Stimulated activated CD8-positive, alpha-beta memory T cell treated with anti-CD3 and anti-CD28 coated beads, Interleukin-4, amount 100 ng/mL, for 4 hours (primary cell): ENCODE measurements at places on chromosomes 16 and 17.

DNA sequence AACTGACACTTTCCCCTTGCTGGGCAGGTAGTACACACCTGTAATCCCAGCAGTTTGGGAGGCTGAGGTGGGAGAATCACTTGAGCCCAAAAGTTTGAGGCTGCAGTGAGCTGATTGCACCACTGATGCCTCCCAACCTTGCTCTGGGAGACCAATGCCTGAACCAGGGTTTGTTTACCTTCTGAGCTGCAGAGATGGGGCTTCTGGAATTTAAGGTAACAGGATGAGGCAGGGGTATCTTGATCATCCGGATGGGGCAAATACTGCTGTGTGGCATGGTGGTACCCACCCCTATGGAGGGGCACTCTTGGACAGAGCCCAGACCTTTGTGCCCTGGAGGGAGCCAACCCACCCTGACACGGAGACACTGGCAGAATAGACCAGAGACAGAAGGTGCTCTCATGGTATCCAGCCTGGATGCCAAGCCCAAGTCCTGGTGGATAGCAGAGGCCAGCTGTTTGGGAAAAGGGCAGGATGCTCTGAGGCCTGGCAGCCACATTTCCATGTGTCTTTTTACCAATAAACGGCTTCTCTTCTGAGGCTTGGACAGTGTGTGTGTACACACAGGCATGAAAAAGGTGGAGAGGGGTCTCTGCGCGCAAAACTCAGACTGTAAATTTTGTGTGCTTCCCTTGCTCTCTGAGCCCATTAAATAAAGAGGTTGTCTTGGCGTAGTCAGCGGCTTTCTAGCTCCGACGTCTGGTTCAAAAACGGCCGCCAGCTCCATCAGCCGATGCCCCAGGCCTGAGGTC, 4.4 kb downstream of the ZNF48 start:
- DNase-seq: no peak

GRCh38 chr17:44655983-44656710, at the start of gene MEIOC:
Gene MEIOC, plus strand, starts transcription at chr17:44656468. Its CDS starts 146 bp downstream, at chr17:44656614.
- no peak for DNase-seq

DNA sequence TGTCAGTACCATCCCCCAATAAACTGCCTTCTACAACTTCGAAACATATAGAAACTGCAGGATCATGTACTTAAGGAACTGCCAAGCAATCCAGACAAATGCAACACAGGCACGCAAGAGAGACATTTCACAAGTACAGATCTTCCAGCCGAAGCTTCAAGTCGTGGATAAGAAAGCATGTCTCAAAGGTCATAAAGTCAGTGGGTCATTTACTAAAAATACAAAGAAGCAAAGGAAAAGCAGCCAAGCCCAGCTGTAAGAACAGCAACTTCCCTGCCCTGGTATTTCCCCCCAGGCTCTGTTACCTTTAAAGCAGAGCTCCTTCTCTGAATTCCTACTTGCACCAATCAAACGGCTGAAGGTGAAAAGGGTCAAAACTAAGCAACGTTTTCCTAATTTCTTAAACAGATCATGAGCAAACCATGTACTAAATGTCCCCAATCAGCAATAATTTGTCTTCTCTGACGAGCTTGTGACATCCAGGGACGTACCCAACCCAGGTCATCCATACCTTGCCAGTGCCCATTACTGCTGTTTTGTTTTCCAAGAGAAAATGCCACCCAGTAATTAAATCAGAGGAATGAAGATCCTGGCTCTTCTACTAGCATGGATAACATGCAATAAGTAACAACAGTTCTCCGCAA, 1.7 kb downstream of the AKTIP start:
- DNase-seq: no peak

GRCh38 chr17:74512624-74513091, 18.6 kb downstream of the CD300LB start:
- DNase-seq: no peak

DNA sequence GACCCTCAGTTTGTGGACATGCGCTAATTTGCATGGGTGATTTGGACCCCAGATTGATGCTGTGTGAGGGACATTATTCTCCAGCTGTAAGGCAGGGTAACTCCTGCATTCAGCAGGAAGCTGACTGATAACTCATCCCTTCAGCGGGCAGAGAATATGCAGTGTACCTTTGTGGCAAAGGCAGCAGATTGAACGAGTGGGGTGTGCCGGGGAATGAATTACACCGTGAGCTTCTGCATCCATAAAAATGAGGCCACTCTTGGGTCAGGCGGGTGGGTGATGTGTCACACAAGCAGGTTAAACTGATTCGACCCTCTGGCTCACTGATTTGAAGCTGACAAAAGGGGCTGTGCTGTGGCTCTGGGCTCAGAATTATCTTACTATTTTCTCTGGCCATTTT, 128.9 kb upstream of the PMFBP1 start:
- DNase-seq: no peak

DNA sequence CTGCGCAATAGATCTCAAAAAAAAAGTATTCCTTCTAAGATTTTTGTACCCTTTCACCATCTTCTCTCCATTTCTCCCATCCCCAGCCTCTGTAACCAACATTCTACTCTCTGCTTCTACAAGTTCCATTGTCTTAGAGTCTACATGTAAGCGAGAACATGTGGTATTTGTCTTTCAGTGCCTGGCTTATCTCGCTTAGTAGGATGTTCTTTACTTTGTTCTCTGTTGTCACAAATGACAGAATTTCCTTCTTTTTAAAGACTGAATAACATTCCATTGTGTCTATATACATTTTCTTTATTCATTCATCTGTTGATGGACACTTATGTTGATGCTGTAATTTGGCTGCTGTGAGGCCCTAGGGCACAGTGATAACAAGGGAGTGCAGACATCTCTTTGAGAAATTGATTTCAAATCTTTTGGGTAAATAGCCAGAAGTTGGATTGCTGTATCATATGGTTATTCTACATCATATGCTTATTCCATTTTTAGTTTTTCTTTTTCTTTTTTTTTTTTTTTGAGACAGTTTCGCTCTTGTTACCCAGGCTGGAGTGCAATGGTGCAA, 37.7 kb upstream of the MYH10 start:
- DNase-seq: no peak

GRCh38 chr16:31414706-31415105, 13.5 kb downstream of the COX6A2 start:
- DNase-seq: no peak

GRCh38 chr16:79698341-79698753, 97.8 kb upstream of the MAF start:
- no peak for DNase-seq

DNA sequence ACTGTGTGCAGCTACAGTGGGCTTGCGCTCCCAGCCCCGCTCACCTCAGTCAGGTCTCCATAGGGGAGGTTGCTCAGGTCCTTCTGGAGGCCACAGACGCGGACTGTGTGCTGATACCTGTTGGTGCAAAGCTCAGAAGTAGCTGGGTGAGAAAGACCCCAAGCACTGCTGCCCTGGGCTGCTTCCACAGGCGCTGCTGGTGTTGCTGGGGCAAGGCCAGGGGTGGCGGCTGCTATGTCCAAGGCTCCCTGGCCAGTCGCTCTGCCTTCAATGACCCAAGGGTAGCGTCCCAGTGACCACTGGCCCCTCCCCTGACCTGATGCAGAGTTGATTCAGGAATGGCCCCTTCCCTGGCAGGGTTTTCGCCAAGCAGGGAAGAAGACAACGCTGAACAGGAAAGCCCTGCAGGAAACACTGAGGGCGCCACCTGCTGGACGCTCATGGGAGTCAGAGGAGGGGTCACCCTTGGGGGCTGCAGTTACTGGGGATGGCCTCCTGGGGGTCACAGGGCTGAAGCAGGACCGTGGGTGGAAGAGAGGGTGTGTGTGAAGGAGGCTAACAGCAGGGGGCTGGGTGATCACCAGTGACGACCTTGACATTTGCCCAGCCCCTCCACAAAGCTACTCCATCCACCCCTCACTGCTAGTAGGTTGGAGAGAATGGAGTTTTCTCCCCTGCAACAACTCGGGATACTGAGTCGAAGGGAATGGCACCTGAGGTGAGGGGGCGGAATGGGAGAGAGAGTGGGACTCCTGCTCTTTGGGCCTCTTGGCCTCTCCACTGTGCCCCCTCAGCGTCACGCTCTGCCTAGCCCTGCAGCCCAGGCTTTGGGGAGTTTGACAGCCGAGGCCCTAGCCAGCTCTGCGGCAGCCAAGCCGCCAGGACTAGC, 38.3 kb downstream of the ABCC12 start:
- DNase-seq: peak; percentile 17

GRCh38 chr16:64083428-64084129, 1038.3 kb downstream of the CDH11 start:
- DNase-seq: no peak

- no peak for DNase-seq
These were observed 67.0 kb upstream of the ENDOV start for GRCh38 chr17:80347948-80348351.

GRCh38 chr17:13590441-13590840, 11.3 kb downstream of the HS3ST3A1 start:
- no peak for DNase-seq

- no peak for DNase-seq
These were observed 10.3 kb downstream of the ITGAX start for GRCh38 chr16:31365131-31365865.

- DNase-seq: no peak
These were observed 39.6 kb upstream of the ZKSCAN2 start for GRCh38 chr16:25297151-25297787.

- DNase-seq: no peak
These were observed 426.3 kb downstream of the ZFHX3 start for GRCh38 chr16:72621651-72622050.

DNA sequence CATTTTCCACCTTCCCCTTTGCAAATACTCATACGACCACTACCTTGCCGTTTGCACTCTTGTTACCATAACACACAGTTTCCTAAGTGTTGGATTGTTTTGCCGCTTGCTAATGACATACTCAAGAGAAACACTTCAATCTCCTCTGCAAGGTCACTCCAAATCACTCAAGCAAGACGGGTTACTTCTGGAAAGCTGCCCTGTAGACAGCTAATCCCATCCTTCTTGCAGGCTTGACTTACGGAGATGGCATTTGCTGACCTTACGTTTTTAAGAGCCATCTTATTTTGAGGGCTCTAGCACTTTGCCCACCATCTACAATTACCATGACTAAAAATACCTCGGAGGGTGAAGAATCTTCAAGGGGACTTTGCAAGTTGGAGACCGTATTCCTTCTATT, 46.2 kb downstream of the MYH3 start:
- DNase-seq: no peak

GRCh38 chr17:44424828-44425461, 35.5 kb upstream of the ITGA2B start:
- no peak for DNase-seq

GRCh38 chr17:74529243-74529642, 2.0 kb downstream of the CD300LB start:
- no peak for DNase-seq

DNA sequence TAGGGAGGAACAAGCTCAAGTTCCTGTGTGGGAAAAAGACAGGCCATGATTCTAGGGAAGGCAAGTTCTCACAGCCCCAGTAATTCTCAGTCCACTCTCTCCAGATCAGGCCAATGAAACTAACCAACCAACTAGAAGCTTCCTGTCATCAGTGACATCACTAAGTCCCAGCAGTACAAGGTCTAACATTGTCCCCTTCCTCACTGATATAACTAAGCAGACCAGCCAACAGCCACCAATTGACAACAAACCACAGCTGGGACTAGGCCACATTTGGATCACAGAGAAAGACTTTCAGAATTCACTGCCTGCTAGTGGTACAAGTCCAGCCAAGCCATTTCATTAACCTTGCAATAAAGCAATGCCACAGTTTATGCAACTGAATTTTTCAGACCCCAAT, 94.0 kb downstream of the CACNG1 start:
- DNase-seq: no peak

DNA sequence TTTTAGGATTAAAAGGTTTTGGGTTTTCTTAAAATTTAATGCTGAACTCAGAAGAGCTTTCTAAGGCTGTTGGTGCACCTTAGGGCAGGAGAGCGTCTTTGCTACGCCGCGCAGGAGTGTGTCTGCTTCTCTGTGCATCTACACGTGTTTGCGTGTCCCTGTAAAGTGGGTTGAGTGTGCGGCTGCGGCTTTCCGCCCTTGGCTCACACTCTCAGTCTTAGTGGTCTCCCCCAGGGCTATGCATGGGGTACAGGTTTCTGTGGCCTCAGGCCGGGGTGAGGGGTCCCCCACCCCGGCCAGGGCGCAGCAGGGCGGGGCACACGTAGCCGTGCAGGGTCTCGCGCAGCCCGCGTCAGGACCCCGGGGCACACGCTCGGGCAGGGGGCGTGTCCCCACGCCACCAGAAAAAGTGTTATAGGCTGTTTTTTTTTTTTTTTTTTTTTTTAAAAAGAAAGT, 727 bp upstream of the TENT4B start:
- peak; percentile 43 for DNase-seq

DNA sequence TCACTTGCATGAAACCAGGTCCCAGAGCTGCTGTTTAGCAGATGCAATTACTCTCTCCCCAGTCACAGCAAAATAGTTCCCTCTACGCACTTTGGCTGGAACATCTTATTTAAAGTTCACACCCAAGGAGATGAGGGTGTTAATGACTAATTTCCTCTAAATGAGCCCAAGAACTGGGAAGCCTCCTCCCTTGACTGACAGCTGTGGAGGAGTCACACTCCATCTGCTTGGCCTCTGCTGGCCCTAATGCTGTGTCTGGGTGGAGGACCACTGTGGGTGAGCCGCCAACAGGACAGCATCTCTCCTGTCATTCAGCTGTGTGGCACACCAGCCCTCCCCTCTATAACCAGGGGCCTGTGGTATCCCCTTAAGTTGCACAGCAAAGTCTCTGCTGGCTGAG, 115.4 kb downstream of the SHISA6 start:
- DNase-seq: no peak

DNA sequence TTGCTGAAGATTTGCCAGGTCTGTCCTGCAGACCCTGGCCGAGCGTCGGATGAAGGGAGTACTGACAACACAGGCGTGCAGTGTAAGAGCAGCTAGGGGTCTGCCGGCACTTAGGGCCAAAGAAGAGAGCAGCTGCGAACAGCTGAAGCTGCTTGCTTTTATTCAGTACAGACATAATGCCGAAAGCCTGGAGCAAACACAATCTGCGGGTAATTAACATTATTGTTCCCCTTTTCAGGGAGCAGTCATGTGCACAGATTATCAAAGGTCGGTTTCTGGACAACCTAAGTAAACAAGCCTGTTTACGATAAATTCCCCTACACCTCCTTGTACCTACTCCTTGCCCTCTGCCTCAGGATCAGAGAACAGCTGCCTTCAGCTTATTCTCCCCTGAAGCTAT, 12.0 kb upstream of the KRT23 start:
- no peak for DNase-seq

DNA sequence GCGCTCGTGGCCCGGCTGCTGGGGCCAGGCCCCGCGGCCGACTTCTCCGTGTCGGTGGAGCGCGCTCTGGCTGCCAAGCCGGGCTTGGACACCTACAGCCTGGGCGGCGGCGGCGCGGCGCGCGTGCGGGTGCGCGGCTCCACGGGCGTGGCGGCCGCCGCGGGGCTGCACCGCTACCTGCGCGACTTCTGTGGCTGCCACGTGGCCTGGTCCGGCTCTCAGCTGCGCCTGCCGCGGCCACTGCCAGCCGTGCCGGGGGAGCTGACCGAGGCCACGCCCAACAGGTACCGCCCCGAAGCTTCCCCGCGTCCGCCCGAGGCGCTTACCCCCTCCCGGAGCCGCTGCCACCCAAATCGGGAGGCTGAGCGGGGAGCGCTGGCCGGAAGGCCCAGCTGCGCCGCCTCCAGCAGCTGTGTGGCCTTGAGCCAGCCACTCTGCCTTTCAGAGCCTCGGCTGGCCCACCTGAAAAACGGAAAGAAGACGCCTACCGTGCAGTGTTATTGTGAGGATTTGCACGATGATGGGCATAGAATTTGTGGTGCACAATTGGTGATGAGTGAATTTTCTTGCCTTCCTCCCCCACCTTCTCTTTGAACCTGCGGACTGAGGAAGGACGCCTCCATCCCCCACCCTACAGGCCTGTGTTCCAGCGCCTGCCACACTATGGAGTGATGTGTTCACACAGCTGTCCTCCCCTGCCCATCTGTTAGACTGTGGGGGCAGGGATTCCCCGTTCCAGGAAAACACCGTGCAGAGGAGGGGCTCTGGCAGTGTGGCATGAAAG, 523 bp downstream of the NAGLU start:
- DNase-seq: no peak
